ENCODE measurements at places on chromosomes 4 and X.

DNA sequence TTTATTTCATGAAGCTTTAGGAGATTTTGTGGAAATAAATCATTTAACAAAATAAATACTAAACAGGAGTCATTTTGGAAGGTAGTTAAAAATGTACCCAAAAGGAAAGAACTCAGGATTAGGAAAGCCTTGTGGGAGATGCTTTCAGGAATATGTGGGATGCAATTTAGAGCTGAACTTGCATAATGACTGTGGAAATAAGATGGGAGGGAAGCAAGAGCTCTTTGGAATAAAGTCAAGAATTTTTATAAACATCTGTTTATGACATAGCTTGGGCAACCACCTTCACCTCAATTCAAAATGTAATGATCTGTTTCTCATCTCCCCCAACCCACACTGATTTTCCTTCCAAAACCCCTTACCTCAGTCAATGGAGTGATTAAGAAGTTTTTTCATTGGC, 623.8 kb downstream of the FAT4 start:
- no peak for DNase-seq

DNA sequence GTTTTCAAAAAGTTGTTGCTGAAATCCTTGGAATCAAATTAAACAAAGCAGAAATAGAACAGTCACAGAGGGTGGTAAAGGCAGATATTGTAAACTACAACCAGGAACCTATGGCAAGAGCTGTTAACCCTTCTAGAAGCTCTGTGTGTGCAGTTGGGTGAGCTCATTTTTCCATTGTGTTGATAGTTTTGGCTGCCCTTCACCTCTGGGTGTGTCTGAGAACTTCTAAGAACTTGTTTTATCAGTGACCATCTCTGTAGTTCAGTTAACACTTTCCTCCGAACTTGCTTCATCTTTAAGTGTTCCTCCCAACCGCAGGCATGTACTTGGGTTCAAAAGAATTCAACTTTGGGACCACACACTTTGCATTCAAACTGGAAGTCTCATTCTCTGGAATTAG, 32.7 kb downstream of the RBMX start:
- no peak for DNase-seq

DNA sequence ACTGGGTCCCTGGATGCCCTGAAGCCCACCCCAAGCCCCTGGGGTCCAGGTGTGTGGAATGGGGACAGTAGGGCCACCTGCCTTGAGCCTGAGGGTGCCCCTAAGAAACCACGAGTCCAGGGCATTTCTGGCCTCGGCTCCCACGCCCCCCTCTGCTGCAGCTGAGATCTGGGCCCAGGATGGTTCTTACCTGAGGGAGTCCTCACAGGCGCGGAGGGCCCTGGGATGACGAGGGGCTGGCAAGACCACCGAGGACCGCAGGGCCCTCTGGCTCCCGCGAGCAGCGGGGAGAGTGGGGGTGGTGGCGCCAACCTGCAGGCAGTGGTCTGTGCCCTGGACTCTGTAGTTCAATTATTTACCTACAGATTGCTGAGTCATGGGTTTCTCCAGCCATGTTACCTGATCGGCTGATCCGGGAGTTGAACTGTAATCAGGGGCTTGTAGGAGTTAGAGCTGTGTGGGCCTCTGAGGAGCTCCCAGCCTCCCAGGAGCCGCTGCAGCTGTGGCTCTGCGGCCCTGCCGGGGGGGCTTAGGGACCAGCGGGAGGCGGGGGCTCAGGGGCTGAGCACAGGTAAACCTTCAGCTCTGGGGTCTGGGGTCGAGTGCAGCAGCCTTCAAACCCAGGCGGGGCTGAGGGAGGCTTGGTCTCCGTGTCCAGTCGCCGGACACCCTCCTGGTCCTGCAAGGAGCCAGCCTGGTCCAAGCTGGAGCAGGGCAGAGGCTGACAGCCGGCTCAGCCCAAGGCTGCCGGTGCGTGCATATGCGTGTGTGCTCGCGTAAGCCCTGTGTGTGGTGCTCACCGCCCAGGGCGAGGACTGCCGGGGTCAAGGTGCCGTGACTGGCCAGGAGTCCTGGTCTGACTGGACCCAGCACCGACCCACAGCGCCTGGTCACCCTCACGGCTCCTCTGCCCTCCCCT, at the start of gene SLC26A1:
Gene SLC26A1 (minus strand): TSS at position 294 of the 919 bp plus-strand sequence. CDS start 1,701 bp downstream, outside the sequence.
- DNase-seq: no peak

GRCh38 chrX:123190096-123190495, 6.0 kb downstream of the GRIA3 start:
- DNase-seq: no peak

GRCh38 chrX:45758738-45759397, 558.2 kb upstream of the DIPK2B start:
- DNase-seq: peak; percentile 69

GRCh38 chr4:128866269-128866668, 56.8 kb downstream of the JADE1 start:
- DNase-seq: no peak

GRCh38 chr4:89119166-89119565, 7.8 kb downstream of the TIGD2 start:
- DNase-seq: no peak

DNA sequence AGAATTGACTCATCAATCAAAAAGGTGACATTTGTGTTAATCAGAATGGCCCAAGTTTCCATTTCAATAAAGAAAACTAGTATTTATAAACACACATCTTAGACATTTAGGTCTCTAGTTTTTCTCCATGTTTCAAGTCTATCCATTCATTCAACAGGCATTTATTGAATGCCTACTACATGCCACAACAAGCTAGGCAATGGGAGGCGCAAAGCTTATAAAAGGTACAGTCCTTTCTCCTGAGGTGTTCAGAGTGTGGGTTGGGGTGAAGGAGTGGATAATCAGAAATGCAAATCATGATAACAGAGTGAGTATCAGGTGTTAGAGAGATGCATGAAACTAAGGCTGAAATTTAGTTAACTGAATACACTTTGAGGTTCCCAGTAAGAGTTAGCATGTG, 78.0 kb downstream of the HCCS start:
- no peak for DNase-seq

DNA sequence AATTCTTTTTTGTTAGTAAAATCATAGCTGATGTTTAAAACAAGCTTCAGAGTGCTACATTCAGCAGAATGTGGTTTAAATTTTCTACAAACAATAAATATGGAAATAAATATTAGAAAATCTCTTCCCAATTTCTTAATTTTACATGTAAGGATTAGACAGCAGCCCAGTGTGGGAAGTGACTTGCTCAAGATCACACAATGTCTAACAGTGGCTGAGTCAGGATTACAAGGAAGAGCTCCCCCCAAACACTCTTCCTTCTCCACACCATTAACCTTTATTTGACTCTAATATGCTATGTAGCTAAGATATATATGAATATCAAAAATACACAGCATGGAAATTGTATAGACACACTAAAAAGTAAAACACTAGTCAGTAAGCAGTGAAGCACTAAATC, 59.5 kb downstream of the SLC10A7 start:
- DNase-seq: no peak

GRCh38 chrX:47204970-47205369, 11.3 kb downstream of the UBA1 start:
- DNase-seq: no peak

- DNase-seq: no peak
These were observed 294.6 kb upstream of the STS start for GRCh38 chrX:6852869-6853268.

GRCh38 chr4:128373628-128374027, 86.0 kb upstream of the PGRMC2 start:
- DNase-seq: no peak

GRCh38 chr4:152780267-152780778, 569 bp downstream of the ARFIP1 start:
- no peak for DNase-seq

- DNase-seq: no peak
These were observed 556.7 kb upstream of the BOD1L1 start for GRCh38 chr4:14184265-14184664.

DNA sequence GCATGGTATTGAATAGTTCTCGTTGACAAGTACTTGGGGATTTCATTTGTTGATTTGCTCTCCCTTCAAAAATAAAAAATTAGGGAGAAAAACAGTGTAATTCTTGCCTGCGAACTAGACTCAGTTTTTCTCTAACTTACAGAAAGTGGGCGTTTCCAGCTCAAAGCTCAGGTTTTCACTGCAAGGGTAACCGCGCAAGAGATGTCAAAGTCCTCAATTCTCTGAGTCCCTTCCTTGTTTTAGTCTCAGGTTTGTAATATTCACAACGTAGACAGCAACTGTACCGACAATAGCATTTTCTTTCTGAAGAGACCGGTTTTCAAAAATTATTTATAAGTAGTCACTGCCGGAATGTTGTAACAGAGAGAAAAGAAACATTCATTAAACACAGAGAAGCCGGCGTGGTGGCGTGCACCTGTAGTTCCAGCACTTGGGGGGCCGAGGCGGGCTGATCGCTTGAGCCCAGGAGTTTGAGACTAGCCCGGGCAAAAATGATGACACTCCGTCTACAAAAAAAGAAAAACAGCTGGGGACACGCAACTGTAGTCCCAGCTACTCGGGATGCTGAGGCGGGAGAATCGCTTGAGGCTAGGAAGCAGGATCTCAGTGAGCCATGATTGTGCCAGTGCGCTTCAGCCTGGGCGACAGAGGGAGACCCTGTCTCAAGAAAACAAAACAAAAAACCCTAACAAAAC, 774 bp downstream of the ZCCHC4 start:
- no peak for DNase-seq

- DNase-seq: no peak
These were observed 3.0 kb downstream of the ARHGEF38 start for GRCh38 chr4:105555409-105555808.

- no peak for DNase-seq
These were observed 36.2 kb downstream of the ARHGAP10 start for GRCh38 chr4:147768113-147768512.

DNA sequence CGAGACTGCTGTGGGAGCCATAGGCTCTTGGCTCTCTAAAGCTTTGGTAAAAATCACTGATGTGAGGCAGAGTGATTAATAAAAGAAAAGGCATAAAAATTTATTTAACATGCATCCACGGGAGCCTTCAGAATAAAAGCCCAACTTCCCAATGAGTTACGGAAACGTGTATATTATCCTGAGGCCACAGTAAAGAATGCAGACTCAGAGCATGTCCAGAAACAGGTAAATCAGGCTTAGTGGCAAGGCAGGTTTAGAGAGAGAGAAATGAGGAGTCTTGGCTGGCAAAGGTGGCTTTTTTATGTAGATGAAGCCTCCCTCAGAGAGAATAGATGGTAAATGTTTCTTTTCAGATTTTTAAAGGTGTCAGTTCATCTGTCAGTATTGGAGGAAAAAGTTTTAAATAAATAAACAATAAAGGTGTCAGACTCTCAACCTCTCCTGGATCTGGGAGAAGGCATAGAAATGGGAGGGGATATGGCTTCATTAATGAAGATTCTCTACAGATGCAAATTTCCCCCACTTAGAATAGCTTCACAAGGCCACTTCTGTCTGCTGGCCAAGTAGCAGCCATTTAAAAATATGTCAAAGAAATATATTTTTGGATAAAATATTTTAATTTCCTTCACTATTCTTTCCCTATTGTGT, 24.0 kb downstream of the C4orf51 start:
- DNase-seq: no peak

DNA sequence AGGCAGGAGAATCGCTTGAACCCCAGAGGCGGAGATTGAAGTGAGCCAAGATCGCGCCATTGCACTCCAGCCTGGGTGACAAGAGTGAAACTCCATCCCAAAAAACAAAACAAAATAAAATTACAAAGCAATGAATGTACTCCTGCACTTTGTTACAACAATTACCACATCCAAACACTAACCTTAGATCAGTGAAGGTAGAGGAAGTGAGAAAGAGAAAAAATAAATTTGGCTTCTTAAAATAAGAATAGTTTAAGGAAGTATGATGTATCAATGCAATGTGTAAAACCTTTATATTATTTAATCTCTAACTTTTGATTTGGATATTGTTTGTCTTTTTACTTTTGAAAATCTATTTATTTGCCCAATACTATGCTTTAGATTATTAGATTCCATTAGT, 21.7 kb upstream of the CSN1S1 start:
- no peak for DNase-seq

GRCh38 chr4:103410386-103410785, 212.2 kb upstream of the CENPE start:
- no peak for DNase-seq

- no peak for DNase-seq
These were observed 14.3 kb downstream of the H2BW1 start for GRCh38 chrX:103999234-103999633.

- no peak for DNase-seq
These were observed 181.1 kb upstream of the WDFY3 start for GRCh38 chr4:85147481-85148076.

DNA sequence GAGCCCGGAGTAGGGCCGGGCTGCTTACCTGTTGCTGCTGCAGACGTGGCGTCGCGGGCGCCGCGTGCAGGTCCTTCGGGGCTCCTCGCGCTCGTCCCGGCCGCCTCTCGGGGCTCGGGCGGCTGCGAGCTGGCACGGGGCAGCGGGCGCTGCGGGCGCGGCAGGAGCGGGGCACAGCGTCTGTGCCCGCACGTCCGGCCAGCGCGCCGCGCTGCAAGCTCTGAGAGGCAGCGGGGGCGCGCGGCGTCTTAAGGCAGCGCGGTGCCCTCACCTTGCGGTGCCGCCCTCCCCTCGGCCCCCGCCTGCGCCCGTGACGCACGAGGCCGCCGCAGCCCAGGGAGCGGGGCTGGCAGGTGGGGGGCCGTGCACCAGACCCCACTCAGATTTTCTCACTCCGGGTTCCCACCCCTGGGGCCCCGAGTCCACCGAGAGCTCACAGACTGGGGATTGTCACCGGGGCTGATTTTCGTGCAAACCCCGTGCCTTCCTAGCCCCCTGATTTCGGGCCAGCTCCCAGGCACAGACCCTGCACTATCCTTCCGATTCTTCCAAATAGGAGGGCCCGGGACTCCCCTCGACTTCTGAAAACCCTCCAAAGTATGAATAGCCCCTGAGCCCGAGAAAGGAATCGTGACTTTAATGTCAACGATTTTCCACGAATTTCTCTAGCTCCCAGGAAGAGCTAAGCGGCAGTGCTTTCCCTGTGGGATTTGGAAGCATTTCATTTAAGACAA, at the start of gene GPR101:
Gene GPR101 (minus strand): TSS at position 222 of the 734 bp plus-strand sequence. CDS start 2,321 bp downstream, outside the sequence.
- no peak for DNase-seq

- no peak for DNase-seq
These were observed 21.8 kb downstream of the FGD1 start for GRCh38 chrX:54473993-54474859.

- DNase-seq: no peak
These were observed 226.3 kb upstream of the VCX3A start for GRCh38 chrX:6761251-6761650.

DNA sequence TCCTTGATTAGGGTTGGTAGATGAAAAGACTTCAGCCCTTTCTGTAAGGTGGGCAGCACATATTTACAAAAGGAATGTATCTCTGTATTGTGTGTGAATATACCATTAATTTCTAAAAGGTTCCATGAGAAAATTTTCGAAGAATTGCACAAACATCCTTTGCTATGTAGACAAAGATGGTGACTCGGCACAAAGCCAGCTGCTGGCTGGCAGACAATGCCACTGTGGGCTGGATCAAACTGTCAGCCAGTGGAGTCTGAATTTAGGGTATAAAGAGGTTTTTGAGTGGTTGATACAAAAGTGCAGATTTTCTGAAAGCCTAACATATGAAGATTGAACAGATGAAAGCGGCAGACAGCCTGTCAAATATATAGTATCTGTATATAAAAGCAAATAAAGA, 5.6 kb upstream of the TXK start:
- DNase-seq: peak; percentile 67
